Sigmoid colon (tissue), 7 donors: ENCODE measurements at places on chromosomes 3 and 15.

DNA sequence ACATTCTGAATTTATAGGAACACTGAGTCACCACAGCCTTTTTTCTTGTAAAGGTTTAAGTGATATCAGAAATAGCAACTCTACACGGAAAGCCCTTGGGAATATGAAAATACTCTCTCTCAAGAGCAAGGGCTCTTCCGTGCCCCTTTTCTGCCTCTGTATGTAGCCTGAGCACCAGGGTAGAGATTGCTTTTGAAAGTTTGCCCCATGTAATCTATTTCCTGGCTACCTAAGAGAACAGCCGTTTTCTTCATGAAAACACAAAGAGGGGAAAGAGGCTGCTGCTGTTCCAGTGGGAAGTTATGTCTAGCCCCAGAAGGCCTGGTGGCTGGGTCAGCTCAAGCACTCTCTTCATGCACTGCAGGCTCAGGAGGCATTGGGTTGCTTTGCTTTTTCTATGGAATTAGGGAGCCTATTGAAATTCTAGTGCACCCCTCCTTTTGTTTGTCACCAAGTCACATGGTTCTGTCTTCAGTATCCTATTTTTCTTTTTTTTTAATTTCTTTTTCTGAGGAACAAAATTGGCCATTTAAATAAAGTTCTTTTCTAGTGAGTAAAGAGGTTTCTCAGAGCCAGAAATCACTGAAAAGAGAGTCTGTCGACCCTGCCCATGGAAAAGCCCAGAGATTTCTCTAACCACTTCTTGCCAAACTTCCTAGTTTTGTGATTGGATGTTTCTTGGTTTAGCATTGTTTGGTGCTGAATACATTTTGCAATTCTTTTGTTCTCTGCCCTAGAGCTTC, 39.5 kb downstream of the TIGIT start:
- H3K27me3 ChIP-seq, result no peaks in the 10 kb centered on the region
- no peak overlapping the region for H3K27ac ChIP-seq
- H3K4me3 ChIP-seq, result no peak overlapping the region
- DNase-seq, result no peak
- no peaks in the 10 kb centered on the region for H3K36me3 ChIP-seq

DNA sequence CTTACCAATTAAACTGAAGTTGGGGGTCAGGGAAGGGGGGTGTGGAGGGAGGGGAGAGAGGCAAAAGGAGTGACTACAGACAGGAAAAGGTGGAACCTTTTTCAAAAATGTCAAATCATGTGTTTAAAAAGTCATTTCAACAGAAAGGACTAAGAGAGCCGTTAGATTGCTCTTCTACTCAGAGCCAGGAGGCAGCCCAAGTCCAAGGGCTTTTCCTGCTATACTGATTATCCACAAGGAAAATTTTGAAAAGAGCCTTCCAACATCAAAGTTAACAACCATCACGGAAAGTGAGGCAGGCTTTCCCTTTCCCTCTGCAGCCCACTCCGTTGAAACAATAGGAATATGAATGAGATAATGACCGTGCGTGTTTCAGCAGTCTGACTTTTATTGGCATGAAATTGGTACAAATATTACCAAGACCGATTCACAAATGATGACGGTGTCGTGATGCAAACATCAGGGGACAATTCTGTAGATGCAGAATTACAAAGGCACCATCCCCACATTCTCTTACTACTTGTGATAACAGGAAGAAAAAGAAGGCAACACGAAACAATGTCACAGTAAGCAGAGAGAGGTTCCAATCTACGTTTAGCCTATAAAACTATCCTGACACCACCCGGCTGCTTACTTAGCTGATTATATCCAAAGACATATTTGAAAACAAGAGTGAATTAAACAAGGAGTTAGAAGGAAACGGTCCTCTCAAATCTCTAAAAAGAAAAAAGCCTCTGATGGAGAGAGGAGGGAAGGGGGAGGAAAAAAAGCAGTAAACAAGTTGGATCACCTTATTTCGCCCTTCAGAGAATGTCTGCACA, 453.7 kb downstream of the FOXP1 start:
- H3K4me3 ChIP-seq, result peak overlapping the region; percentile 51
- H3K36me3 ChIP-seq, result no peaks in the 10 kb centered on the region
- peak overlapping the region; percentile 84 for H3K27ac ChIP-seq
- H3K27me3 ChIP-seq, result no peaks in the 10 kb centered on the region

DNA sequence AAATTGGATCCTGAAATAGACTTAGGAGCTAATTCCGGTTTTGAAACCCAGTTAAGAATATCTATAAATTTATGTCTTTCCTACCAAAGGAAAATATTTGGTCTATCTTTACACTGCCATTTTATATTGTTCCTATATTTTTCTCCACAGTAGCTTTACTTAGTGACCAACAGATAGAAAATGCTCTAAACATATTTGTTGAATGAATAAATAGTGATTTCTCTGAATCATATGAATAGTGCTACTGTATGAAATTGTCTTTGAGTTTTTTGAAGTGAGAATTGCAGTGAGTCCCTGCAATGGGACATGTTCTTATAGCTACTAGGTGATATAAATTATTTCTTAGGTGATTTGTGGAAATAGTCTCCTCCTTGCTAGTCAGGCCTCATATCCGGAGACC, 18.5 kb upstream of the EID1 start:
- no peak overlapping the region for H3K27ac ChIP-seq
- H3K4me3 ChIP-seq, result no peak overlapping the region
- DNase-seq, result no peak
- H3K27me3 ChIP-seq, result no peaks in the 10 kb centered on the region
- no peaks in the 10 kb centered on the region for H3K36me3 ChIP-seq
- H3K4me1 ChIP-seq, result peaks cover 13% of the 10 kb centered on the region

- H3K27me3 ChIP-seq, result no peaks in the 10 kb centered on the region
- no peak overlapping the region for H3K27ac ChIP-seq
- no peak for DNase-seq
- H3K4me3 ChIP-seq, result no peak overlapping the region
Measured at GRCh38 chr3:21310161-21310560, 440.8 kb downstream of the ZNF385D start.

DNA sequence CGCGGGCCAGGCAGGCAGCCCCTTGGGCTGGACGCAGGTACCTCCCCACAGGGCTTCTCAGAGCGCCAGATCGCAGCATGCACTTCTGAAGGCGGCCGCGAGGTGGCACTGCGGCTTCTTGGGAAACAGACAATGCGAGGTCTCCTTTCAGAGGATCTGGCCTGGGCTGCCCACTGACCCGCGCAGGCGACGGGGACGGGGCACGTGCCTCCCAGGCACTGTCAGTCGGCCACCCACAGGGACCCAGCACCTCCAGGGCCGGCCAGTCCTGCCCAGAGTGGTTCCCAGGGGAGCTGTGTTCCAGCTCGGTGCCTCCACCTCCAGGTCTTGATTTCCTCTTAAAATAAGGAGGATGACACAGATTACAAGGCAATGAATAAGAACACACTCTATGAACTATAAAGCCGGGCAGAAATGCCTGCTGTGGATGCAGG, 24.4 kb upstream of the TXNRD3 start:
- no peaks in the 10 kb centered on the region for H3K27me3 ChIP-seq
- no peak overlapping the region for H3K4me3 ChIP-seq
- no peaks in the 10 kb centered on the region for H3K36me3 ChIP-seq
- peak; percentile 87 for DNase-seq
- peaks cover 6% of the 10 kb centered on the region for H3K4me1 ChIP-seq

GRCh38 chr3:160140756-160141155, 84.5 kb upstream of the C3orf80 start:
- H3K27ac ChIP-seq, result no peak overlapping the region
- H3K36me3 ChIP-seq, result no peaks in the 10 kb centered on the region
- H3K4me1 ChIP-seq, result no peaks in the 10 kb centered on the region
- no peak for DNase-seq
- H3K4me3 ChIP-seq, result no peak overlapping the region

DNA sequence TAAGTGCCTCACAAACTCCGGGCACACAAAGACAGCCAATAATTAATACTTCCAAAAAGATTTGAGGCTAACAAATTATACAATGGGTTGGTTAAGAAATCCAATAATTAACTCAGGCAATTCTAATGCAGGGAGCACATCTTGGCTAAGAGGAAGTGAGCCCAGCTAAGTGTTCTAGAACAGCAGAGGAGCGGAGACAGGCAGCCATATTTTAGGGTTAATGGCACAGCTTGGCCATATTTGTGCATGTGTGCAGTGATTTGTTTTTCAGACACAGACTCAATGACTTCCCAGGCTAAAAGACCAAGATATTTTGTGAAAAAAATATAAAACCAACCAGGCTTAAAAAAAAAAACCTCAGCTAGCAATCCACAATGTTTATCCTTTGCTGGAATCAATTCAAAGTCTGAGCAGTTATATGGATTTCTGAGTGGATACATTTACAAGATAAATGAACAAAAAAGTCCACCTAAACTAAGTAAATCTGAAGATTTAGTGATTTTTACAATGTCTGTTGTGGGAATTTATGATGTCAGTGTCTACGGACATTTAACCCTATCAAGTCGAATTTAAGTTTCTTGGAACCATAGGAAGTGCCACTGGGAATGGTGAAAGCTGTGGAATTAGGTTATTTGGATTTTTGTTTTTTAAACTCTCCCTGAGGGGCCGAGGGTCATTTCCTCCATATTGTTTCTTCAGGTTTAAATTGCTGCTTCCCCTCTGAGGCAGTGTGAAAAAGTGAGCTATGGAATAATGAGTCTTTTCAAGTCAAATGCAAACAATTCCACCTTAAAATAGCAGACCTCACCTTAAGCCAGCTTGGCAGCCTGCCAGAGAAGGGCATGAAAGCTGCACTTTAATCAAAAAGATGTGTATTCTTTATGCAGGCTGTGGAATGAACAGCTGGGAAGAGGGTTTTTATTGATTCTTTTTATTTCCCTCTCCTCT, 413.7 kb upstream of the TBL1XR1 start:
- H3K27me3 ChIP-seq, result no peaks in the 10 kb centered on the region
- peak overlapping the region; percentile 12 for H3K27ac ChIP-seq
- no peak overlapping the region for H3K4me3 ChIP-seq
- DNase-seq, result no peak
- H3K36me3 ChIP-seq, result no peaks in the 10 kb centered on the region

- H3K4me3 ChIP-seq, result no peak overlapping the region
- no peak for DNase-seq
- H3K4me1 ChIP-seq, result no peaks in the 10 kb centered on the region
Measured at GRCh38 chr15:96790004-96790403, 459.5 kb downstream of the NR2F2 start.
